Astrocyte of the spinal cord (primary cell): ENCODE measurements at places on chromosomes 12 and 14.

- DNase-seq = no peak
Measured at GRCh38 chr12:58602736-58603135, 317.6 kb downstream of the LRIG3 start.

DNA sequence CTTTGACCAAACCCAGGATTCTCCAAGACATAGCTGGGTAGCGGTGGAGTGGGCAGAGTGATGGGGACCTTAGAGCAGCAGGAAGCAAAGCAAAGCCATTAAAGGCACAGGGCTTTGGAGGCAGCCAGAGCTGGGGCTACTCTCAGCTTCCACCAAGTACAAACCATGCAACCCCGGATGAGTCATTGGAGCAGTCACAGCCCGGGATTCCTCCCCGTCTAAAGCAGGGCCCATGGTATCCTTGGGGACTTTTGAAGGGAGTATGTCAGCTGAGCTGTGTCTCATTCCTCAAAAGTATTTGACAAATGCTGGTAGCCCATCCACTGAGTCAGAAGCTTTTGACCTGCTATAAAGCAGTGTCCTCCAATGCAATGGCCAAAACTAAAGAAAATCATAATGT, 9.7 kb upstream of the IFI27 start:
- DNase-seq = peak; percentile 57

- DNase-seq = no peak
Measured at GRCh38 chr12:117596968-117597367, 235.5 kb upstream of the NOS1 start.

- peak; percentile 69 for DNase-seq
Measured at GRCh38 chr14:90658541-90658967, 157.7 kb downstream of the TTC7B start.

- DNase-seq = peak; percentile 63
Measured at GRCh38 chr12:127108360-127109215, 1158.4 kb upstream of the TMEM132C start.

DNA sequence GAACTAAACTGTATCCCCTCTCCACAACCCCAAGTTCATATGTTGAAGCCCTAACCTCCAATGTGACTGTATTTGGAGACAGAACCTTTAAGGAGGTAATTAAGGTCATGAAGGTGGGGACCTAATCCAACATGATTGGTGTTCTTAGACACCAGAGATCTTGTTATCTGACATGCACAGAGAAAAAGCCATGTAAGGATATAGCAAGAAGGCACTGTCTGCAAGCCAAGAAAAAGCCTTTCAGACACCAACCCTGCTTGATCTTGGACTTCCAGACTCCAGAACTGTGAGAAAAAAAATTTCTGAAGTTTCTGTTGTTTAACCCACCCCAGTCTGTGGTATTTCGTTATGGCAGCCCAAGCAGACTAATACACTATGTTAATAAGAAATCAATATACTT, 62.2 kb upstream of the CFL2 start:
- DNase-seq = no peak

DNA sequence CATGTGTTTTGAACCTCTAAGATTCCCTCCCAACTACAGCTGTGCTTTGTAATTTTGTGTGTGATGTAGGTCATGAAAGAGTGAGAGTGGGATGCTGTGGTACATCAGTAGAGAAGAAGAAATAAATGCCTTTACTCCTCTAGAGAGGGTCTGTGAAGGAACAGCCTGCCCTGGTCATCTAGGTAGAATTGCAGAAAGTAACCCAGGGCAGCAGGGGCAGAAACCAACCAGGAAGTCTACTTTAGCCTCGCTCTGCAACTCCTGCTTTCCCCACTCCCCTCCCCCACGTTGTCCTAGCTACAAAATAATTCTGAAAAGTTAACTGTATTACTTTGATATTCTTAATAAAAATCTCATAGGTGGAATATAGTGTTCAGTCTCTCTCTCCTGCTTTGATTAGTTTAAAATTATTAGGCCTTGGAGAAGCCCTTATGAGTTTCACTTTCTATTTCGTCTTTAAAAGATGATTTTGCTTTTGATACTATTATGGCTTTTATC, 7.5 kb downstream of the TBK1 start:
- DNase-seq = no peak

DNA sequence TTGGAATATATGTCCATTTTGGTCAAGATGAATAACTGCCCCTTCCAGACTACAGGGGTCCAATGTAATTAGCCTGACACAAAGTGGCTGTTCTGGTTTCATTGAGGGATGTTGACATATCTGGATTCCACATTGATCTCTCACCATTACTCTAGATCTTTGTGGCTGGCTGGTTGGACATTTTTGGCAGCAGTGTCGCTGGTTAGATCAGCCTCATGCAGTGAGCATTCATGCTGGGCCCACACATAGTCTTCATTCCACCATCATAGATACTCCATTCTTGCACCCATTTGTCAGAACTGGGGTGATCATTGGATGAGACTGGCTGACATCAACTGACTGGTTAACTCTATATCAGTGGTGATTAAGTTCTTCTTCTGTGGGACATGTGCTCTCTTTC, 74.4 kb downstream of the MGST1 start:
- DNase-seq = peak; percentile 9

DNA sequence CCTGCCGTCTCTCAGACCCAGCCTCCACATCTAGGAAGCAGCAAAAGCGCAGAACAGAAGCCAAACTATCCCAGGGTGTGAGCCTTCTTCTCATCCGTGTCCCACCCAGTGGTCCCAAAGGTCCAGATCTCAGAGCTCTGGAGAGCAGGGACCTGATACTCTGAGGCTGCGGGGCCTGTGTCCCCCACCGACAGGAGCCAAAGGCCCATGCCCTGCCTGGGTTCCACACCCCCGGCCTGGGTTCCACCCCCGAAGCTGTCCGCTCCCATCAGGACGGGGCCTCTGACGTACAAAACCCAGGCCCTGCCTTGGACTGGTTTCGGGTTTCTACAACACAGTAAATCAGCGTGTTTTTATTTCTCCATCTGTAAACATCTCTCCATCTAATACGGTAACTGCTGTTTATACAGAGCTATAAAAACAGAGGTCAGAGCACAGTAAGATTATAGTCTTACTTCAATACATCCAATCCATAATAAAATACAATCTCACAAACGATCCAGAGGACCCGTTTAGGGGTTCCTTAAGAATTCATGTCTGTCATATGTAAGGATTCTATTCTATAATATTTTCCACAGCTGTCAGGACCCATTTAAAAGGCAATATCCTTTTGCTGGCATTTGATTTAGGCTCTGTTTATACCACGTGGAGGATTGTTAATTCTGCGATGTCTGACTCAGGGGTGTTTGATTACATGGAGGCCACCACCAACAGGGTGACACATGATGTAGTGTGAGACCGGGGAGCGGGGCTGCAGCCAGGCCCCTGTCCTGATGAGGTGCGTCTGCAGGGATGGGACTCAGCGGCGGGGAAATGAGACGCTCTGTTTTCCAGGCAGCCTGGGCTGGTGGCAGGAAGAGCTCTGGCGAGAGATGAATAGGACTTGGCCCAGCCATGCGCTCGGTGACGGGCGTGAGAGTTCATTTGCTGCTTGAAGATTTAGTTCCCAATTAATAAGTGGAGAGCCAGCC, 110.3 kb downstream of the DICER1 start:
- DNase-seq = no peak

- DNase-seq = no peak
Measured at GRCh38 chr12:7601406-7601805, 64.3 kb downstream of the APOBEC1 start.

DNA sequence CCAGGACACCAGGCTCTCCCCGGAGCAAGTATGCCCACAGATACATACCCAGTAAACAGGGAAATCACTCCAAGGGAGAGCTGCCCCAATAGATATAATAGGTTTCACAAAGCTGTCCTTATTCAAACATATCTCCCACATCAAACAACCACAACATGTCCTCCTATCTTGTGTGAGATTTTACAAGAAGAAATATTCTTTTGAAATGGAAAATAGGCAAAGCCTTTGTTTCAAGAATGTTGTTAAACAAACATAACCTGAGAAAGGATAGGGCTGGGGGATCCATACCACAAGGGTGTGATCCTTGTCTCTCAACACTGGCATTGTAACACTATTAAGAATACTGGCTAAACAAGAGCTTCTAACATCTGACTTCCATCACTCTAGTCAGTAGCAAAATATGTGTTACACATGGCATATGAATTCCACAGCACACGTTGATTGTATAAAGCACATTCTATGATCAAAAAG, 32.9 kb downstream of the LGR5 start:
- no peak for DNase-seq

GRCh38 chr12:51813931-51814310, 34.6 kb downstream of the FIGNL2 start:
- no peak for DNase-seq

DNA sequence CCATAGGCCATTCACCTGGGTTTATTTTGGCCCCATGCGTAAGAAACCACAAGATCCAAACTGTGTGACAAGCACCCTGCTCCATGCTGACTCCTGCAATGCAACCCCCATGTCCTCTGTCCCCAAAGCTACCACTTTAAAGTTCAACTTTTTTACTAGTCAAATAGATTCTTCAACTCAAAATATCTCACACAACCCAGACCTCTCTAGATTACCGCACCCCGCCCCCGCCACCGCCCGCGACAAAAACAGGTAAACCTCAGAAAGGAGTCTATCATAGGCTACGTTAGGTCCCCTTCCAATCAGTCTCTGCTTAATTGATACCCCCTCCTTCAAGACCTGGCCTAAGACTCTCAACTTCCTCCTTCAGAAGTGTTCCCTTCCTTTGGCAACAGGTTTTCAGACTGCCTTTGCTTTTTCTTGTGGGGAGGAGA, 2.2 kb downstream of the ZFP36L1 start:
- DNase-seq = no peak

DNA sequence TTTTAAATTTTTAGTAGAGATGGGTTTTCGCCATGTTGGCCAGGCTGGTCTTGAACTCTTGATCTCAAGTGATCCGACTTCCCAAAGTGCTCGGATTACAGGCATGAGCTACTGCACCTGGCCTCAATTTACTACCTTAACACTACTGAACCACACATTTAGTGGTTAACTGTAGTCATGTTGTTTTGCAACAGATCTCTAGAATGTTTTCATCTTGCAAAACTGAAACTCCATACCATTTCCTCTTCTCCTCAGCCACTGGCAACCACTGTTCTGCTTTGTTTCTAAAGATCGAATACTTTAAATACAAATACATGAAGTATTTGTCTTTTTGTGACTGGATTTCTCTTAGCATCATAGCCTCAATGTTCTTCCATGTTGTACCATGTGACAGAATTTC, 15.4 kb upstream of the SMCO2 start:
- DNase-seq = no peak

- DNase-seq = no peak
Measured at GRCh38 chr14:83255727-83256090, 1722.1 kb upstream of the SEL1L start.

GRCh38 chr14:51041883-51042282, 53.0 kb downstream of the TRIM9 start:
- no peak for DNase-seq
